ENCODE measurements at places on chromosomes 7 and 10.

GRCh38 chr7:32879460-32879859 is 12.1 kb downstream of the KBTBD2 start:
- DNase-seq: peak; percentile 17

DNA sequence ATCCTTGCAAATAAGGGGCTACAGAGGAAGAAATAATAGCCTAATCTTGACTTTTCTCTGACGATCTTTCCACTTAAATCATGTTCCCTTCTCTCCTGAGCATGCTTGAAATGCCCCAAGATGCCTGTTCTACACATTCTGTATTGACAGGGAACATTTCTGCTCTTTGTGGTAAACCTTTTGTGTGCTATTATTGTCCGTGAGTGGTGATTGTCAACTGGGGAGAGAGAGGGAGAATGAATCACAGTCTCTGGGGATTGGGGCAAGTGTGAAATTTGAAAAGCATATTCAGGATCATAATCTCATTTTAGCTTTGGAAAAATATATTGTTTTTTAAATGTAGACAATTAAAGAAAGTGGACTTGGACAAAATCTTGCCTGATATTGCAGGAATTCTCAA is 20.6 kb downstream of the UBTD1 start:
- no peak for DNase-seq

DNA sequence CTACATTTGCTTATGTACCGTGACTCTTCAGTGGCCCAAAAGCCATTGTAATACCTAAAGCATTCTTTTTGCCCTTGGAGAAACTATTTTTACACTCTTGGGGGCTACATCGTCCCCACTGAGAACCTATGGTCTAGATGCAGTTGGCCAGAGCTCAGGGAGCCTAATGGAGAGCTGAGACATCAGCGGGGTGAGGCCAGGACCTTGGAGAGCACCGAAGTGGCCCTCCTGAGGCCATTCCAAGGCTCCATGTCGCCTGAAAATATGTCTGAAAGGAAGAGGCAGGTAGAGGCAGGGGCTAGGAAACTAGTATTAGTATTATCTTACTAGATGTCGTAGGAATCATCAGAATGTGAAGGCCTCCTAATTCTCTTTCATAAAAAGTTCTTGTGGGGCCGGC is 4.9 kb downstream of the PKD2L1 start:
- no peak for DNase-seq

DNA sequence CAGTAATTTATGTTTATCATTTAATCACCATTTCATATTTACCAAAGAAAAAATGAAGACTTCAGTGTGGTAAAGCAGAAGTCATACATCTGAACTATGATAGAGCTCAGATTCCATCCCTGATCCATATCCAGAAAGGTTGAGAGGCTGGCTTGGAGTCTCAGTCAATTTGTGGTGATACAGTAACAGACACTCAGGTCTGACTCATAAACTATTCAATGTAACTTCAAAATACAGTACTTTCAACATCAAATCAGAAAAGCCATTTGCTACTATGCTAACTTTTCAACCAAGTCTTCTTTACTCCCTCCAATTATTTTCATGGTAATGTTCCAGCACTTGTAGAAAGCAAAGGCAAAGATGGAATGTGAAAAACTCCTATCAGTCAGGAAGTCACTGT is 190.4 kb downstream of the HDAC9 start:
- no peak for DNase-seq

- no peak for DNase-seq
These were observed 603.7 kb upstream of the ADARB2 start for GRCh38 chr10:2340831-2341647.

DNA sequence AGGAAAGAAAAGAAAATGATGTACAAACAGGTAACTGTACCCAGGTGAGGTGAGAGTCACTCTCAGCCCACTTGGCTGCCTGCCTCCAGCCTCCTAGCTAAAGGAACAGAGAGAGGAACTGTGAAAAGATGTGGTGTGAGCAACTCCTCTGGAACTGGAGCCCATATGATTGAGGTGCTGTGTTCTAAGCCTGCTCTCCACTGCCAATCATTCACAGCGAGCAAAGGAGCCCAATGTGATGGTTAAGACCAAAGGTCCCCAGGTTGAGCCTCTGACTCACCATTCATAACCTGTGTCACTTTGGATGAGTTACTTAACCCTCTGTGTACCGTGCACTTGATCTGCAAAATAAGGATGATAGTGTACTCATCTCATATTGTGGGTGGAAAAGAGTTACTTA is 868.1 kb upstream of the AUTS2 start:
- no peak for DNase-seq

- DNase-seq: peak; percentile 23
These were observed 221.9 kb upstream of the SEMA3C start for GRCh38 chr7:81140775-81141174.

DNA sequence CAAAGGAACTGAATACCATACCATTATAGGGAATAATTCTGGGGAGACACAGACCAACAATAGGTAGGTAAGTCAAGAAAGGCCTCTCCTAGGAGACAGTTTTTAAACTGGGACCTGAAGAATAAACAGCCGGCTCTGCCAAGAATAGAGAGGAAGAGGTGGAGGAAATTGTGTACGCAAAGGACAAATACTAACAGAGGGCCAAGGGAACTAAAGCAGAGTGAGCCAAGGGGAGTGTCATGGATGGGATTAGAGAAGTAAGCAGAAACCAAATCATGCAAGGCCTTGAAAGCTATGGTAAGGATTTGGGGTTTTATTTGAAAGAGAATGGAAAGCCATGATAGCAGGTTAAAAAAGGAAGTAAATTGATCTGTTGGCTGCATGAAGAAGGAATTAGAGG is 18.1 kb upstream of the ITGB8 start:
- no peak for DNase-seq

- DNase-seq: no peak
These were observed 198.6 kb downstream of the TRIL start for GRCh38 chr7:28759475-28759971.

GRCh38 chr7:136389933-136390332 is 412.8 kb upstream of the MTPN start:
- no peak for DNase-seq

- DNase-seq: no peak
These were observed 32.2 kb upstream of the ZFAND2A start for GRCh38 chr7:1192171-1192676.

DNA sequence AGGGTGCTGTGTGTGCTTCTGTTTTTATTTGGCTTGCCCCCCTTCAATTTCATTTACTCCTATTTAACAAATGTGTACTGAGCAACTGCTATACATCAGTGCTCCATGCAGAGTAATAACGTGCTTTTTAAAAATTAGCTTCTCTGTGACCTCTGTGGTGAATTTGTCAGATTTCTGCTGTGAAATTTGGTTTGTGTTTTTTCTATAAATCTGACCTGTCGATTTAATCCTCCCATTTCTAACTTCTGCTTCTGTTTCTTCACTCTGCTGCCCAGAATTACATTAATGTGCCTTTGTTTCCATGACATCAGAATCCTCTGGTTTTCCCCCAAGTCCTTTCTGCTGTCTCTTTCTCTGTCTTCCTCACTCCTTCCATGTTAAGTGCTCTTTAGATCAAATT is 123.8 kb upstream of the CACNA2D1 start:
- DNase-seq: no peak

DNA sequence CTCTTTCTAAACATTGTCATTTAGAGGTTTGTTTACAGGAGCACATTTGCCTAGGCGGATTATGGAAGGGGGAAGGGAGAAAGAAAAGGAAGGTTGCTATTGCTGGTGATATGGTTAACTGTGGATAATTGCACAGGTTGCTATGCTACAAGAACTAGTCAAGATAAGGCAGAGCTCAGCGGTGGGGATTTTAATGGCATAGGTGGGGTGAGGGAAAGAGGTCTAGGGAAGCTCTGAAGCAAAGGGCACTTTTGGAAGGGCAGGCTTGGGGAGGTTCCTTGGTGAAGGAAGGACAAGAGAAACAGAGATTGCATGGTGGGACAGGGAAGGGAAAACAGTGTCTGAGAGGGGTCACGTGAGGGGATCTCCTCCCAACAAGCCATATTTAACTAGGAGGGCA is 19.5 kb downstream of the HYAL4 start:
- no peak for DNase-seq

- no peak for DNase-seq
These were observed 58.6 kb upstream of the ABCB4 start for GRCh38 chr7:87534072-87534471.

GRCh38 chr10:5944389-5945189 is 32.8 kb downstream of the IL15RA start:
- DNase-seq: peak; percentile 50

GRCh38 chr7:29878081-29878688 is 71.9 kb downstream of the WIPF3 start:
- DNase-seq: no peak

DNA sequence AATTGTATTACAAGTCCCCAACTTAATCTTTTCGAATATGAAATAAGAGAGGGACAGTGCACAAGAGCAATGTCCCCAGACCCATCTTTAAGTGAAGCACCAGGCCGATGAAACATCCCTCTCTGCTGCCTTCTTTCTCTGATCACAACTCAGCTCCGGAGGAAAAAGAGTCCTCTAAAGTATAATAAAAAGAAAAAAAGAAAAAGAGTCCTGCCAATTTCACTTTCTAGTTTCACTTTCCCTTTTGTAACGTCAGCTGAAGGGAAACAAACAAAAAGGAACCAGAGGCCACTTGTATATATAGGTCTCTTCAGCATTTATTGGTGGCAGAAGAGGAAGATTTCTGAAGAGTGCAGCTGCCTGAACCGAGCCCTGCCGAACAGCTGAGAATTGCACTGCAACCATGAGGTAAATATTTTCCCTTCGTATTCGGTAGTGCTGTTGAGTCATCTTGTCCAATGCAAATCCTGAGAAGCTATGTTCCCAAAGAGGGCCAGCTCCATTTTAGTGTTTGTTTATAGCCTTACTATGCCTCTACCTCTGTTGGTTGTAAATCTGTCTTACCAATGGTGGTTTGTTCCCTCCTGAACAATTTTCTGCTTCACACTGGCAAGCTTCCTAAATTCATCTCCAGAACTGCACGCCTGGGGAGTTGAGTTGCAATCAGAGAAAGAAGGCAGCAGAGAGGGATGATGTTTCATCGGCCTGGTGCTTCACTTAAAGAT is at the start of gene IFIT2:
TSS of gene IFIT2 (plus strand) at position 326 of the 725 bp plus-strand sequence. CDS start at position 404, 78 bp downstream.
- DNase-seq: peak; percentile 81

DNA sequence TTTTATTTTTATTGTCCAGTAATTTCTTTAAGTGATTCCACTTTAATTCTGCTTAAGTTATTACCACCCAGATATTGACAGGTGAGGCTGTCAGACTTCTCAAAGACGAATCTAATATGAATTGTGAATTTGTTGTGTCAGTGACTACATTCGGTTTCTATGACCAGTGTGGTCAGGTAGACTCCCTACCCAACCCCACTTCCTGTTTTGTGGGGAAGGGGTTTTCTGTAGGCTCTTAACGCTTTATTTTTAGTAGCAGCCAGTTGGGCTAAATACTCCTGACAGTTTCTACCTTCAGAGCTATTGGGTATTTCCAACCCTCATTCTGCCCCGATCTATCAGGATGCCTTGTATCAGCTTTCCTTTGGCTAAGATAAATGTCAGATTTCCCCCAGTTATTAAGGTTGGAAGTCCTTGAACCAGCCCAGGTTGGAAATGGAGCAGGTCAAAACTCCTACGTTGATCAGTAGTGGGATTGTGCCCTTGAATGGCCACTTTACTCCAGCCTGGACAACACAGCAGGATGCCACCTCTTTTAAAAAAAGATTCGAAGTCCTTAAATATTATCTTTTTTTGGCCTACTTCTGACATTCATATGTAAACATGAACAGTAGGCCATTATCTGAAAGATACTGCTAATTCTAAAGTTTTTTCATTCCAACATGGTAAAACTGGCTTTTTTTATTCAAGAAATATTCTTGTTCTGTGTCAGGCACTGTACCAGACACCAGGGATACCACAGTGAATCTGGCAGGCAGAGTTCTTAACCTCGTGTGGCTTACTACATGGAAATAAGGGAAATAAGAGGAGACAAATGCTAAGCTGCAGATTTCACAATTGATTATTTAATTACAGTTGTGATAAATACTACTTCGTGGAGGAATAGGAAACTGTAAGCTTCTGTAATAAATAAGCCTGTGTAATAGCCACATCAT is 133.3 kb upstream of the SAMD8 start:
- DNase-seq: no peak

DNA sequence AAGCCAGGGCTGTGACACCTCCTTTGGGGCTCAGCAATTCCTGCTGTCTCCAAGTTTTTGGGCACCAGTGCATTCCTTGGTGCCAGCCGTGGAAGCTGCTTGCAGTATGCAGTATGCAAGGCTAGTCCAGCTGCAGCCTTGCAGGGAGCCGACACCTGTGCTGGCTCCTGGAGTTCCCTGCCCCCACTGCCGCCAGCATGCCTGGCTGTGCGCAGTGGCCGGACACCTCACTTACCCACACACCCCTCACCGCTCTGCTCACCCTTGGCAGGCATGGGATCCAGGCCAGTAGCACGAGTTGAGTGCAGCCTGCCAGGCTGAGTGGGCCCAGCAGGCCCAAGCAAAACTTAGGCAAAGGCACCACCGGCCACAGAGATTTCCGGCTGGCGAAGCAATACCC is 77.4 kb downstream of the SAMD9 start:
- no peak for DNase-seq

DNA sequence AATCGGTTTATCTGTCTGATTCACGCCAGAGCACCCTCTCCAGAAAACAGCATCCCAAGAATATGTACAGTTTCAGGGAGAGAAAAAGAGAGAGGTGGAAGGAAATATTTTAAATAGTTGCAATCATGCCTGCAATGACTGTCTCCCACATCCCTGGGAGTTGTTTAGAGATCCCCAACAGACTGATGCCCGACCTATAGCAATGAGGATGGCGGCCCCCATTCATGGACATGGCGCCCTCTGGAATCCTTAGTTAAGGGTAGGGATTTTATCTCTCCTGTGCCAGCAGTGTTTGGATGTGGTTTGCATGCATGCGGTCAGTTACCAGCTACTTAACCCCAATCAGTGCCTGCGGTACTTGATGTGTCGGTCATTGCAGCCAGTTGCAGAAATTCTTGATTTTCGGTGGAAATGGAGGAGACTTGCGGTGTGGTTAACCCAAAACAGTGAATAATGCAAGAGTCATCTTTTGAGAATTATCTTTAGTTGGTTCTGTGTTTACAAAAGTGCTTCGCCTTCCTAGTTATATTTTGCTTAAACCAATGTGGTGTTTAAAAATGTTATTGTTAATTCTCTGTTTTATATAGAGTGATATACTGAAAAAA is 186.0 kb upstream of the TCF7L2 start:
- no peak for DNase-seq

DNA sequence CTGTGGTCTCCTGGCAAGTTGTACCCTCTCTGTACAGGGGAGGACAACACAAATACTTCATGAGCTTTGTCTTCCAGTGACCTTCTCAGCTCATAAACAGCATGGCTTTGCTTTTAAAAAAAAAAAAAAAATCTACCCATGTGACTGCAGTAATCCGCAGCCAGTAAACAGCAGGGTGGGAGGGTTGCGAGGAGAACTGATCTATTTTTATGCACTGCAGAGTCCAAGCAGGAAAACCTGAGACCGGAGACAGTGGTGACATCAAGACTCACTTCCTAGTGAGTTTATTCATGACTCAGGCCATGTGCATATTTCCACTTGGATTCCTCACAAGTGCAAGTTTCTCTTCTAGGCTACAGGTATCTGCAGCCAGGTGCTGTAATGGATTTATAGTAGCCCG is 127.9 kb downstream of the NRF1 start:
- DNase-seq: peak; percentile 15

- no peak for DNase-seq
These were observed 187.8 kb downstream of the NPSR1 start for GRCh38 chr7:34845666-34846361.

Measured in globus pallidus (tissue), 1 donor.